ENCODE measurements at places on chromosomes 7 and 10. TPM values are rescaled to one million over a fixed set of nuclear protein-coding genes. Genes with fewer than 3 reads are reported as not detected.

ZNF107 gene
- total RNA-seq: 1.7 TPM

CPXM2 gene
- total RNA-seq: 4.6 TPM

MUC3A gene
- 0.51 TPM for total RNA-seq

GRCh38 chr10:1646332-1646731, 91.0 kb downstream of the ADARB2 start:
- DNase-seq: no peak

DNA sequence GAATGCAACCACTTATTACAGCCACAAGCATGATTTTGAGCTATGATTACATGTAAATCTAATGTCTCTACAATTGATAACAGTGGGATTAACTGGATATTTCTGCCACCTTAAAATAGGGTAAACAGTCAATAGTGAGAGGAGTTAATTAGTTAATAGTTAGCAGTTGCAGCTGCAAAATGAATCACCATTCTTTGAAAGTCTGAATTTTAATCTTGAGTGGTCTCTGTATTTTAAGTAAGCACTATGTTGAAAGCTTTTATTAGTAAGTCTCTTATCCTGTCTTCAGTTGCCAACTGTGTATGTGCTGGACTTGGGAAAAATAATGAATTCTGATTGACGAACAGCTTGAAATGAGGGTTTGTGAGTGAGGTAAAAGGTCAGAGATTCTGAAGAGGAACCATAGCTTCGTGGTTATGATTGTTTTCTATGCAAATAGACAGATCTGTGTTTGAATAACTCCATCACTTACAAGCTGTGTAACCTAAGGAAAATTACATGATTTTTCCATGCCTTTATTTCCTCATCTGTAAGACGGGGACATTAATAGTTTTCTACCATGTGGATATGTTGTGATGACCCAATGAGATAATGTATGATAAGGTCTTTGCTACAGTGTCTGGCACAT, 75.2 kb downstream of the RNLS start:
- no peak for DNase-seq

- no peak for DNase-seq
Observed at GRCh38 chr7:25031432-25031831, 51.5 kb upstream of the OSBPL3 start.

DNA sequence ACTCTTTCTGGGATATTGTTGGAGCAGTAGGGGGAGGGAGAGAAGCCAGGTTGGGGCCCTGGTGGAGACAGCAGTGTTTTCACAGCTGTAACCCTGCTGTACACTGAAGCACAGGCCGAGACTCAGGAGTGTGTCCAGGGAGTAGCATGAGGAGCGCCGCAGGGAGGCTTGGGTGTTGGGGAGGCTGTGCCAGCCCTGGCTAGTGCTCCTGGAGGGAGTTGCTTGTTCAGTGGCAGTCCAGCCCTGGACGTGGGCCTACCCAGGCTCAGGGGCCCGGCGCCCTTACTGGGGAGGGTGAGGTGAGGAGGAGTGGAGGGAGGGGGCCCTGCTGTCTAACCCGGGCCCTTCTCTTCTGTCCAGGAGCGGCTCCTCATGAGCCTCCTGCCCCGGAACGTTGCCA, 35.9 kb downstream of the ADCY1 start:
- DNase-seq: no peak

DNA sequence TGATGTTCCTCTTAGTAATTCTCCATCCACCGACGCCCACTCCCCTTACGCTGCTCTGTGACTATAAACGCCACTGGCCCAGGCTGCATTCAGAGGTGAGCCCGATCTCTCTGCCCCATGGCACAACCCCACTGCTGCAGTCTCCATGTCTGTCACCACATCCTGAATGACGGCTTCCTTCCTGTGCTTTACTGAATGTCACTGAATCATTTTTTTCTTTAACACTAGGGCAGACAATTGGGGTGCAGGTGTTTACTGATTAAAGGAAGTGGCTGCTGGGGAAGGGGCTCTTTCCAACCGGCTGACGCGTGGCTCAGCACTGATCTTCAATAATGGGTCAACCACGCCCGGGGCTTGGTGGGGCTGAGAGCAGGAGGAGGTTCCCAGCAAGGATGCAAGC, 208.3 kb downstream of the USP6NL start:
- no peak for DNase-seq

GRCh38 chr7:40276061-40276460, 141.3 kb downstream of the SUGCT start:
- no peak for DNase-seq

- DNase-seq: no peak
Observed at GRCh38 chr7:91876391-91877133, 3.9 kb downstream of the MTERF1 start.
